ENCODE measurements at places on chromosomes 13 and 19.

DNA sequence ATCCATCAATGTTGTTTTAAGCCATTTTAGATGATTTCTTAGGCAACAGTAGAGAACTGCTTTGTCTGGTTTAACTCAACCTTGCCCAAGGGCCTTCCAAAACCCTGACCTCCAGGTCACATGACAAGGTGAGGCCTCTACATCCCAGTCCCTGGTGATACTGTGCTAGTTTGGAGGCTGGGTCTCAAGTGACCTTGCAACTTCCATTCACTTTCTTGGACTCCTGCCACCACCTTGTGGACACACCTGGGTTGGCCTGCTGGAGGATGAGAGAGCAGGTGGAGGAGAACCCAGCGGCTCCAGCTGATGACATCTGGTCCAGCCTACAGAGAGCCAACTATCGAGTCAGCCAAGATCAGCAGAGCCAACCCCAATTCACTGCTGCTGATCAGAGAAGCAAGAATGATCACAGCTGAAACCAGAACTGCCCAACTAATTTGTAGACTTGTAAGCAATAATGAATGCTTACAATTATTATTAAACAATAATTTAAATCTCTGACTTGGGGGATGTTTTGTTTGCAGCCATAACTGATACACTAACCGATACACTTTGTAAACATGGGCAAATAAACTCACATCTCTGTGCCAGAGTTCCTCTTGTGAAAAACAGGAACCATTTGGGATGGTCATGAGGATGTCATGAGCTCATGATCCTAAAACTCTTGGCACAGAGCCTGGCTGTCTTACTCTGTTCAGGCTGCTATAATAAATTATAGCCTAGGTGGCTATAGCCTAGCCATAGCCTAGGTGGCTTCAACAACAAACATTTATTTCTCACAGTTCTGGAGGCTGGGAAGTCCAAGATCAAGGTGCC is 11.5 kb downstream of the FAM187B start:
- peaks cover 36% of the 10 kb centered on the region for H3K4me1 ChIP-seq
- peak; percentile 52 for DNase-seq
- H3K27me3 ChIP-seq: no peaks in the 10 kb centered on the region
- H3K4me3 ChIP-seq: no peak overlapping the region
- H3K27ac ChIP-seq: no peak overlapping the region

- no peak overlapping the region for H3K4me3 ChIP-seq
- no peaks in the 10 kb centered on the region for H3K36me3 ChIP-seq
- H3K27me3 ChIP-seq: no peaks in the 10 kb centered on the region
- DNase-seq: no peak
- no peaks in the 10 kb centered on the region for H3K4me1 ChIP-seq
- no peak overlapping the region for H3K27ac ChIP-seq
Measured at GRCh38 chr13:96904232-96904631, 90.0 kb downstream of the OXGR1 start.

- DNase-seq: no peak
- no peaks in the 10 kb centered on the region for H3K27me3 ChIP-seq
Measured at GRCh38 chr19:27679905-27680304, 1533.0 kb downstream of the UQCRFS1 start.

DNA sequence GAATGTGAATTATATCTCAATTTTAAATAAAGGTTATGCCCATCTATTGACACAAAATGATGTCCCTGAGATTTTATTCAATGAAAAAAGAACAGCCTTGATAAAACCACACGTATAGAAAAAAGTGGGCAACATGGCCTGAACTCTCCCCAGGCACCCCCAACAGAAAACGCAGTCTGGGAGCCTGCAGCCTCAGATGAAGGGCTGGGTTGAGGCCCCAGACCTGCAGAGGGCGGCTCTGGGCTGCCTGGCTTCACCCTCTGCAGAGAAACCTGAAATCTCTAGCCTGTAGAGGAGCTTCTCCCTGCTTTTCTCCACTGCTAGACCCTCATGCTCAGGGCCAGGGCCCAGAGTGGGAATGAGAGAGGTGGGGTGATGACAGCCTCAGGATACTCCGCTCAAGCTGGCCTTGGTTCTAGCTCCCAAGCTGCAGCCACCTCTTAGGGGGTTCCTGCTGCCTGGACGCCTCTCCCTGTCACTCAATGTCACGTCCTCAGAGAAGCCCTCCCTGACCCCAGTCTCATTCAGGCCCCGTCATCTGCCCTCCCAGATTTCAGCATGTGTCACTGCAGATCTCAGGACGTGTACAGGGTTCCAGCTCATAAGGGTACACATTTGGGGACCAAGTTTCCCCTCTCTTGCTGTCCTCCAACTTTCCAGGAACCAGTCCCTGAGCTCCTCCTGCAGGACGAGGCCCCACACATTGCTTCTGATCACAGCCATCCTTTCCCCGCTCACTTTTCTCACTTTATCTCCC is 1.8 kb downstream of the MBD3 start:
- peak overlapping the region; percentile 93 for H3K27ac ChIP-seq
- peaks cover 3% of the 10 kb centered on the region for H3K36me3 ChIP-seq
- peaks cover 16% of the 10 kb centered on the region for H3K4me1 ChIP-seq
- peak; percentile 56 for DNase-seq
- H3K4me3 ChIP-seq: peak overlapping the region; percentile 95

- H3K27me3 ChIP-seq: peaks cover 34% of the 10 kb centered on the region
- H3K4me1 ChIP-seq: peaks cover 40% of the 10 kb centered on the region
- peak overlapping the region; percentile 97 for H3K4me3 ChIP-seq
- H3K36me3 ChIP-seq: peaks cover 5% of the 10 kb centered on the region
- H3K27ac ChIP-seq: peak overlapping the region; percentile 79
- DNase-seq: no peak
Measured at GRCh38 chr13:79481685-79482052, 714 bp downstream of the NDFIP2 start.

GRCh38 chr13:50400035-50400726 is 384.9 kb downstream of the KCNRG start:
- no peak for DNase-seq
- no peak overlapping the region for H3K27ac ChIP-seq

GRCh38 chr13:112716841-112717520 is 27.1 kb downstream of the ATP11A start:
- peaks cover 2% of the 10 kb centered on the region for H3K4me1 ChIP-seq
- H3K4me3 ChIP-seq: no peak overlapping the region
- no peaks in the 10 kb centered on the region for H3K27me3 ChIP-seq
- H3K27ac ChIP-seq: no peak overlapping the region
- H3K36me3 ChIP-seq: no peaks in the 10 kb centered on the region
- no peak for DNase-seq

DNA sequence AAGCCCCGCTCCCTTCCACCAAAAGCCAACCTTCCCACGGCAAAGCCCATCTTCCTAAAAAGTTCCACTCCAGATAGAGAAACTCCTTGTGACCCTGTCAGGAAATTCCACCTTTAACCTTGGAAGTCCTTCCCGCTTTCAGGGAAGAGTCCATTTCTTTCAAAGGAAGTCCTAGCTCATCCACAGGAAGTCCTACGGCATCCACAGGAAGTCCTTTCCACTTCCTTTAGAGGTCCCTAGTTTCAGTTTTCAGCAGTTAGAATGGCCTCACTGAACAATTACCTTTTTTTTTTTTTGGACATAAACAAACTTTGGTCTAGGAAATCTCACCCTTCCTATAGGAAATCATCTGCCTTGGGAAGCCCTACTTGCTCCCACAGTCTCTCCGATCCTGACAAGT is 31.7 kb downstream of the TRPM4 start:
- no peak overlapping the region for H3K27ac ChIP-seq
- peaks cover 14% of the 10 kb centered on the region for H3K27me3 ChIP-seq
- no peak for DNase-seq
- H3K4me3 ChIP-seq: peak overlapping the region; percentile 32
- H3K36me3 ChIP-seq: no peaks in the 10 kb centered on the region
- H3K4me1 ChIP-seq: peaks cover 17% of the 10 kb centered on the region

GRCh38 chr13:37395544-37395943 is 203.0 kb downstream of the POSTN start:
- H3K36me3 ChIP-seq: no peaks in the 10 kb centered on the region
- no peak for DNase-seq
- H3K27me3 ChIP-seq: no peaks in the 10 kb centered on the region
- H3K27ac ChIP-seq: no peak overlapping the region
- H3K4me1 ChIP-seq: no peaks in the 10 kb centered on the region

GRCh38 chr19:35436477-35437405 is 11.3 kb upstream of the FFAR2 start:
- H3K27ac ChIP-seq: peak overlapping the region; percentile 77
- H3K27me3 ChIP-seq: peaks cover 19% of the 10 kb centered on the region
- peaks cover 21% of the 10 kb centered on the region for H3K4me1 ChIP-seq
- peak overlapping the region; percentile 61 for H3K4me3 ChIP-seq
- DNase-seq: no peak
- peaks cover 1% of the 10 kb centered on the region for H3K36me3 ChIP-seq

- H3K4me3 ChIP-seq: no peak overlapping the region
- H3K27ac ChIP-seq: no peak overlapping the region
- H3K27me3 ChIP-seq: peaks cover 2% of the 10 kb centered on the region
- H3K36me3 ChIP-seq: no peaks in the 10 kb centered on the region
- H3K4me1 ChIP-seq: peaks cover 3% of the 10 kb centered on the region
Measured at GRCh38 chr19:56174550-56174949, 1.3 kb upstream of the GALP start.

GRCh38 chr13:100347968-100348367 is 240.6 kb downstream of the GGACT start:
- H3K4me3 ChIP-seq: no peak overlapping the region
- H3K27ac ChIP-seq: no peak overlapping the region
- peaks cover 2% of the 10 kb centered on the region for H3K4me1 ChIP-seq
- H3K36me3 ChIP-seq: peaks cover 10% of the 10 kb centered on the region
- no peak for DNase-seq

DNA sequence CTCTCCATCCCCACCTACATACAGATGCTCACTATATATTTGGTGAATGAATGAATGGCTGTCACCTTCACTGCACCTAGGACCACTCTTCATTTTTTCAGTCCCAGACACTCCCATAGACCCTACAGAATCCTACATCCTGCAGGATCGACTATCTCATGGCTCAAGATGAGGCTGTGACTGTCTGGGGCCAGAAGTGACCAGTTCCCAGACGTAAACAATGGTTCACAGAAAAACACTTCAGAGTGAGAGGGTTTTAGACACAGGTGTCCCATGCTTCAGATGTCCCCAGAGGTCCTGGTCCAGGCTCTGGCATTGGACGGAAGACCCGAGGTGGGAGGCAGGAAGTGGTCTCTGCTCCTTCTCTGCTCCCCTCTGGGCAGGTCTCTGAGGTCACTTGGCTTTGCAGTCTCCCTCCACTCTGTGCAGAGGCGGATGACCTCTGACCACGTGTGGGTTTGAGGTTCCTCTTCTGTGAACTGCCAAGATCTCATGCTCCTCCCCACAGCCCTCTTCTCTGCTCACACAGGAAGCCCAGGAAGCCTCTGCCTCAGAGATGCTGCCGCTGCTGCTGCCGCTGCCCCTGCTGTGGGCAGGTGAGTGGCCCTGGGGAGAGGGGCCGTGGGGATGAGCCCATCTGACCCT is 24.9 kb downstream of the SIGLEC7 start:
- peaks cover 44% of the 10 kb centered on the region for H3K4me1 ChIP-seq
- peak overlapping the region; percentile 72 for H3K27ac ChIP-seq
- no peaks in the 10 kb centered on the region for H3K36me3 ChIP-seq
- peaks cover 22% of the 10 kb centered on the region for H3K27me3 ChIP-seq

- no peaks in the 10 kb centered on the region for H3K27me3 ChIP-seq
- H3K27ac ChIP-seq: no peak overlapping the region
- H3K4me1 ChIP-seq: no peaks in the 10 kb centered on the region
- H3K4me3 ChIP-seq: no peak overlapping the region
- no peak for DNase-seq
- no peaks in the 10 kb centered on the region for H3K36me3 ChIP-seq
Measured at GRCh38 chr13:70394031-70394548, 285.8 kb upstream of the KLHL1 start.

- H3K27ac ChIP-seq: no peak overlapping the region
- H3K36me3 ChIP-seq: no peaks in the 10 kb centered on the region
- peaks cover 22% of the 10 kb centered on the region for H3K27me3 ChIP-seq
- H3K4me3 ChIP-seq: peak overlapping the region; percentile 39
- peak; percentile 65 for DNase-seq
- peaks cover 1% of the 10 kb centered on the region for H3K4me1 ChIP-seq
Measured at GRCh38 chr19:2251106-2252054, 2.3 kb downstream of the AMH start.

DNA sequence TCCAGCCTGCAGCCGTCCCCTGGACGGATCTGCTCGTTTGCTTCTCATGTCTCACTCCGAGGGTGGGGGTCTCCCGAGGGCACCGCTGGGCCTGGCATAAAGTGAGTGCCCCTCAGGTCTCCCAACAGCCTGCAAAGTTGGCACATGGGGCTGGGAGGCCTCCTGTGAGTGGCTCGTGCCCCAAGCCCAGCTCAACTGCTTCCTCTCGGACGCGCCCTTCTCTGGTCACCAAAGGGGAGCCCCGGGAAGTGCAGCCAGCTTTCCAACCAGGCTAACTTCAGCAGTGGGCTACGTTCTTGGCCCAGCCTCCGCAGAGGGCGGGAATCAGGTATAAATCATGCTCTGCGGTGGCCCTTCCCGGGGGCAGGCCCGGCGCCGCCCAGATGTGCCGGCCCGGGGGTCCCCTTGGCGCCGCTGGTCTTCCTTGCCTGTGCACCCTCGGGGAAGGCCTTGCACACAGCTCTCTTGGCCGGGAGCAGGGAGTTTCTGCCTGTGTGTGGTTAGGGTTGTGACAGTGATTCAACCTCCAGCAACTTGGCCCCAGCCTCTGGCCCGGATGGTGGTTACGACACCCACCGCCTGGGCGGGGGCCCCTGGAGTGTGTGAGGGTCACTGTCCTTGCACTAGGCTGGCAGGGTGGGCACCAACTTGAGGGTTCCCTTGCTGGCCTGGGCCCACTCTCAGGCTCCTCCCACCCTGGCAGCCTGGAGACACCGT is 20.7 kb downstream of the CEBPG start:
- H3K4me3 ChIP-seq: no peak overlapping the region
- peak; percentile 20 for DNase-seq
- H3K4me1 ChIP-seq: no peaks in the 10 kb centered on the region
- no peak overlapping the region for H3K27ac ChIP-seq

GRCh38 chr13:103839460-103839859 is 773.2 kb upstream of the SLC10A2 start:
- H3K4me1 ChIP-seq: no peaks in the 10 kb centered on the region
- H3K27me3 ChIP-seq: no peaks in the 10 kb centered on the region
- H3K36me3 ChIP-seq: no peaks in the 10 kb centered on the region
- DNase-seq: no peak
- H3K4me3 ChIP-seq: no peak overlapping the region

DNA sequence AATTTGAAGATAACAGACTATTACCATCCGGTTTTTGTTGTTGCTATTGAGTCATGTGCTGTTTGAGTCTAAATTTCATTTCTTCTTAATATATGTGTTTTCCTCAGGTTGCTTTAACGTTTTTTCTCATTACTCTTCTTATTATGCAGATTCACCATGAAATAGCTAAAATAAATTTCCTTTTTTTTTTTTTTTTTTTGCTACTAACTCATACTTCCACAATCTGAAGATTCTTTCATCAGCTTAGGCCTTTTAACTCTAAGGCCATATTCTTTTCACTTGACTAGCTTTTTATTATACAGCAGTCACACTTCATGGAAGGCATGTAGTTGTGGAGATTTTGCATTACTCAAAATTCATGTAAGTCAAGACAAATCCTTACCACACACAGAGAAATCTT is 23.9 kb upstream of the RCBTB2 start:
- no peak overlapping the region for H3K4me3 ChIP-seq
- no peak overlapping the region for H3K27ac ChIP-seq
- DNase-seq: no peak
- peaks cover 27% of the 10 kb centered on the region for H3K27me3 ChIP-seq
